ENCODE measurements at places on chromosomes 5 and 9.
A peak's percentile ranks its signal among the peaks of the same experiment; 100 is the strongest.

DNA sequence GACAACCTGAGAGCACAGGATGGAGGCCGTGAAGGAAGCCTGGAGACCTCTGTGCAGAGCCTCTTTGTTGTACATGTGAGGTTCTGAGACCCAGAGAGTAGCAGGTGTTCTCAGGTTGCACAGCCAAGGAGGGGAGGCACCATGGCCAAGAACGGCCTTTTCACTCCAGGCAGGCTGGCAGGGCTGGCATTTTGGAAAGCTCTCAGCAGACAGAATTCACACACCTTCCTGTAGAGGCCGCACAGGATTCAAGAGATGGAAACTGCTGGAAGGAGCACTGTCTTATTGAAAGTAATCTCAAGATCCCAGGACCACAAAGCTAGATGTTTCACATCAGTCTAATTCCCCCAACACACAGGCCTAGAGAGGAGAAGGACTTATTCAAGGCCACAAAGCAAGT lies 52.8 kb upstream of the XPA start:
- DNase-seq, result no peak

DNA sequence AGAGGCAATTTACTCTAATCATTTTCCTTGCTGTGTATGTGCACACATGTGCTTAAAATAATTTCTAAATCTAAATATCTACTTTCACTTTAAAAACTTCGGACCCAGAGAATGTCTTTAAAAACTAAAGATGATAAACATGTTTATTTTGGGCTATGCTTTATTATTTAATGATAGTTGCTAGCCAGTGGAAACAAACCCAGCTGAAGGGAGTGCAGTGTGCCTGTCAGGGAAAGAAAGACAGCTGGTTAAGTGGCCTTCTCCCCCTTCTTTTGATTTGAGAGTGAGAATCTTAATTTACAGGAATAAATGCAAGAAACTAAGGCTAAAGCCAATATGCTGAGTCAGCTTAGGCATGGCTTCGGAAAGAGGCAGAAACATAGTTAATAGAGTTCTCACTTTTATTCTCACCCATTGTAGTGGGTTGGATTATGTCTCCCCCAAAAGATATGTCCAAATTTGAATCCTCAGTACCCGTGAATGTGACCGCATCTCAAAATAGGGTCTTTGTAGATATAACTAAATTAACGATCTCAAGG lies 111.4 kb downstream of the DCP2 start:
- DNase-seq, result no peak

GRCh38 chr9:106717686-106718085 lies 145.3 kb upstream of the ZNF462 start:
- DNase-seq, result no peak

- no peak for DNase-seq
Observed at GRCh38 chr5:135660826-135661575, 82.2 kb upstream of the CXCL14 start.

DNA sequence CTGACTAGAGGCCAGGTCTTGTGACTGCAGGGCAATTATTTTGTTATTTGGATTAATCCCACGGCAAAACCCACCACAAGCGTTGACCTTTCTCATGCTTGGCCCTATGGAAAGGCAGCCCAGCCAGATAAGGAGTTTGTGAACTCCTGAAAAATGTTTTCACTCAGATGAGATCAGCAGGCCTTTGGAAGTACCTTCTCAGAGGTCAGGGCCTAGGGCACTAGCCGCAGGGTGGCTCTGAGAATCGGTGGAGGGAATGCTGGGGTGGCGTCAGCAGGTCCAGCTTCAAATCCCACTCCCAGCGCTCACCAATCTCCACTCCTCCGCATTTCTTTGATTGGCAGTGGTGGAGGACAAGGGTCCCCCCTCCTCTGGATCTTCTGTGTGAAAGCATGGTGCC lies 194.4 kb downstream of the GADD45G start:
- no peak for DNase-seq

DNA sequence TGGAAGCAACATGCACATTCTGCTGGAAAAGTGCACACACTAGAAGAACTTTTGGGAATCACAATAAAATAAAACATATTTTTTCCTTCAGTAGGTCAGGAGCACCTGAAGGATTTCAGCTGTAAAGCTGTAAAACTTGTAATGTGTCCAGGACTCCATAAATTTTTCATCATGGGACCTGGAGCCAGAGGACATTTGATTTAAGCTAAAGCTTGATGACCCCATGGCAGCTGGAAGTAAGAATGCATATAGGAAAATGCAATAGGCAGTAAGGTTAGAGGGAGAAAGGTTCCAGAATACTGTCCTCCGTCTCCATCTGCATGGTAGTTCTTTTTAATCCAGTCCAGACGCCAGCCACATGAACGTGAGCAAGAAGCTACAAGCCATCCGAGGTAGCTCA lies 166.0 kb downstream of the ADAMTSL1 start:
- no peak for DNase-seq

DNA sequence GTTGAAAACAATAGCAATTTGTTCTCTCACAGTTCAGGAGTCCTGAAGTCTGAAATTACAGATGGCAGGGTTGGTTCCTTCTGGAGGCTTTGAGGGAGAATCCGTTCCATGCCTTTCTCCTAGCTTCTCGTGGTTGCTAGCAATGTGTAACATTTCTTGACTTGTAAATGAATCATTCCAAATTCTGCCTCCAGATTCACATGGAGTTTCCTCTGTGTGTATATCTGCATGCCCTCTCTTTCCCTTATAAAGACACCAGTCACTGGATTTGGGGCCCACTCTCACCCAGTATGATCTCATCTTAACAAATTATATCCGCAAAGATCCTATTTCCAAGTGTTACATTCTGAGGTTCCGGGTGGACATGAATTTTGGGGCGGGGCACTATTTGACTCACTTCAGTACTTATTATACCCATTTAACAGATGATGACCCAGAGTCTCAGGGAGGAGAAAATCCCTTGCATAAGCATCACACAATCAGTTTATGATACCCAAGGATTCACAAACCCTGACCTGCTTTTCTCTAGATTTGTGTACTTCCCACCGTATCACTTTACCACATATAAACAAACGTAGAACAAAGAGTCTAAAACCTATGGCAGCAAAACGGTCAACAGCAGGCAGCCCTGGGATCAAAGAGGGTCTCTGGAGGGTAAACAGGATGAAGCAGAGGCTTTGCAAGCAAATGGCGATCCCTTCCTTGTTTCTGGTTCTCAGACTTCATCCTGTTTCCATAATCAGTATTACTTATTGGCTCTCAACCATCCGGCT lies 93.7 kb downstream of the C9orf152 start:
- no peak for DNase-seq

DNA sequence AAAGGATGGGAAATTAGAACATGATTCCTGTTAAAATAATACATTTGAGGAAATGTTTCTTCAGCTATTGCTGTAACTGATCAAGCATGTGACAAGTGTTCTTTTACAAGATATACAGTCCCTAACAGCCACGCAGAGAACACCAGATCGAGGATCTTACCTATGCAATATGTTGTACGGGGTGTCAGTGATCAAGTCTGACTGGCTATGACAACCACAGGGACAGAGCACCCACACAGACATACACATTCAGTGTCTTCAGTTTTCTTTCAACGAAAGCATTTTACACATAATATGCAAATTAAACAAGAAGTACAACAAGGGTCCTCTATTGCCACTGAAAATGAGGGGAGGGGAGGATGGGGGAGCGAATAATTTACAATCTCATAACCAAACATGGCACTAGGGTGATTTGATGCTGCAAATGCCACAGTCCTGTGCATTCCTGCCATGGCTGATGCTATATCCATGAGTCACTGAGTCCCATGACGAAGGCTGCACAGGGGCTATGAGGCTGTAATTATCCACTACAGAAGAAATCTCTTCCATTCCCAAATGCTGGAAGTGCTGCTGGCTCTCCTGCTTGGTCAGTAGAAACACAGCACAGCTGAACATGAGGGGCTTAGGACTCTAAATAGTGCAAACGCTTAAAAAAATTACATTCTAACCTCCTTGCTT lies 118.2 kb downstream of the KLHL3 start:
- no peak for DNase-seq

GRCh38 chr5:139696894-139697658 lies 48.9 kb downstream of the CXXC5 start:
- DNase-seq, result no peak

GRCh38 chr9:134833294-134833880 lies 47.2 kb upstream of the FCN2 start:
- DNase-seq, result no peak

- no peak for DNase-seq
Observed at GRCh38 chr5:82106756-82107155, 134.9 kb downstream of the ATG10 start.

GRCh38 chr5:115169487-115170133 lies at the start of gene TRIM36:
TSS of gene TRIM36 (minus strand) at chr5:115169908. CDS start at chr5:115169634, 274 bp downstream.
- peak; percentile 72 for DNase-seq

DNA sequence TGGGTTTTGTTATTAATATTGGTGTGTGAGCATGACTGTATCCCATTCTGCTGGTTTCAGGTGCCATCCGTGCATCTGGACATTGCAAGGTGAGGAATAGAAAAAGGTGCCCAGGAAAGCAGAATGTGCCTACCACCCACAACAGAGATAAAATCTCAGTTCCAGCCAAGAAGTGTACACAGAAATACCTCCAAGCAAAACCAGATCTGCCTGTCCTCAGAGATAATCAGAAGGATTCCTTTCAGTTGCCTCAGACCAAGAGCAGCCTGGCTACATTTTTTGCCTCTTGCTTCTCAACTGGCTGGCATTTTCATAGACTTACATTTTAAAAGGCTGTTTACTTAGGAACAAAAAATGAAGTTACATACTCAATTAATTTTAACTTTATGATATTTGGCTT lies 12.1 kb upstream of the ABLIM3 start:
- DNase-seq, result no peak

GRCh38 chr9:114733816-114734215 lies 51.8 kb upstream of the TEX48 start:
- no peak for DNase-seq

DNA sequence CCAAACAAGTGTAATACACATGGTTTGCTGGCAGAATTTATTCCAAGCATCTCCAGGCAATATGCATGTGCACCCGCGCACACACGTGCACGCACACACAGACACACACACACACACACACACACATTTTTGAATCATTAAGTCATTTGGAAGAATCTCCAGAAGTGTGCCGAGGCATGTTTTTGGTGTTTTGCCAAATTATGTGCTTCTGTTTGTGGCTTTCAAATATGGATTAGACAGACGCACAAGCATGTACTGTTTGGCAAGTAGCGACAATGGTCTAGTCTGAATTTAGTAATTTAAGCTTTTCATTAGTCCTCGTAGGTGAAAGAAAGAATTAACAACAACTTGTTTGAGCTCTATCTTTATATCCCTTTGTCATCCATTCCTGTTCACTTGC lies 36.7 kb downstream of the NFIB start:
- DNase-seq, result no peak

DNA sequence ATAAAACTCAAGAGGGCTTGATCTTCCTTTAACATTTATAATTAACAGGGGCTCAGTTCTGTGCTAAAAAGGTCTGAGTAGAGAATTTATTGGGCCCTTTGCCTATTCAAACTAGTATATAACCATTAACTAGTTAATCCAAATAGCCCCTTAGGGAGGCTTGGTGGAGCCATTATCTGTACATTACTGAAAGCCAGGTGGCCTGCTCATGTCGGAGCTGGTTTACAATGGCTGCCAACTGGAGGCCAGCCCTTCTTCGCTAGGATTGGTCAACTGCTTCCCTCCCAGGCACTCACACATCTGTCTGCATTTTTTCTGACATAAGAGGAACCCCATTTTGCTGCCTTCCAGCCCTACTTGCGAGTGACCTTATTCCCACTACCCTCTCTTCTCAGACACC lies 30.4 kb upstream of the NDFIP1 start:
- no peak for DNase-seq

GRCh38 chr5:157827423-157827822 lies 31.5 kb downstream of the CLINT1 start:
- no peak for DNase-seq

DNA sequence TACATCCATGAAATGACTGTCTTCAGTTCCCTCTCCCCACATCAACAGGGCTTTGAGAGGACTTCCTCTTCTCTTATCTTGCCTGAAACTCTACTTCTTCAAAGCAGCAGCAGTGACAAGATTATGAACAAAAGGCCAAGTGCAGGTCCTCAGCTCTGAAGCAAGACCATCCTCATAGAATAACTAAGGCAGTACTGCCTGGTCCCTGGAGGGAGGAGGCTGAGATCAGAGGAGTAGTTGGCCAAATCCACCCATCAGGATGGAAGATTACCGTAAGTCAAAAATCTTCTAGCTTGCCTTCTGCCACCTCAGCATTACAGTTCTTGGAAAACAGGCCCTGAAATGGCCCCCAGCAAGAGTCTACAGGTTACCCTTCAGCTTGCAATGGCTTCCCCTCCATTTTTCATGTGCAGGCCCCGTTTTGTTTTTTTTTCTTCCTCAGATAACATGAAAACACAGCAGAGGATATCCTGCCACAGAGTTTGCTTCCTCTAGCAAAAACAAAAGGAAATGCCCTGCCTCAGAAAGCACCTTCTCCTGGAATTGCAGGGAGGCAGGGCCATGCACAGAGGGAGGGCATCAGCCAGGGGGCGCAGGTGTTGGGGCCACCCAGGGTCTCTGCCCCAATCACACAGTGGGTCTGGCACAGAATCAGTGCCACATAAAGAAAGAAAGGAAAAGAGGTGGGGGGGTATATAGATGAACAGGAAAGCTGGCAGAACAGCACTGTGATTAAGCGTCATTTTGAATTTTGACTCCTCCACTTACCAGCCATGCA lies 40.0 kb downstream of the KLHL3 start:
- DNase-seq, result peak; percentile 0

DNA sequence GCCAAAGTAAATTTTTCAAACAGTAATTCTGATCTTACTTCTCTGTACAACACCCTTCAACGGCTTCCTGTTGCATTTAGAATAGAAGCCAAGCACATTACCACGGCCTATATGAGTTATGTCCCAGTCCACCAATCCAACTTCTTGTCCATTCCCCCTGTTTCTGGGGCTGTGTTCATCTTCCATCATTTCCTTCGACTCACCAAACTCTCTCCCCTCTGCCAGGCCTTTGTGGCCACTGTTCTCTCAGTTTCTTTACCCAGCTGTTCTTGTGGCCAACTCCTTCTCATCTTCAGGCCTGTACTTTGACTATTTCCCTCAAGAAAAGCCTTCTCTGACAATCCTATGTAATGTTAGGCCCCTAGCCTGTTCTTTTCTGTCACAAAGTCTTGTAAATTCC lies 259.4 kb upstream of the EFNA5 start:
- DNase-seq, result no peak

DNA sequence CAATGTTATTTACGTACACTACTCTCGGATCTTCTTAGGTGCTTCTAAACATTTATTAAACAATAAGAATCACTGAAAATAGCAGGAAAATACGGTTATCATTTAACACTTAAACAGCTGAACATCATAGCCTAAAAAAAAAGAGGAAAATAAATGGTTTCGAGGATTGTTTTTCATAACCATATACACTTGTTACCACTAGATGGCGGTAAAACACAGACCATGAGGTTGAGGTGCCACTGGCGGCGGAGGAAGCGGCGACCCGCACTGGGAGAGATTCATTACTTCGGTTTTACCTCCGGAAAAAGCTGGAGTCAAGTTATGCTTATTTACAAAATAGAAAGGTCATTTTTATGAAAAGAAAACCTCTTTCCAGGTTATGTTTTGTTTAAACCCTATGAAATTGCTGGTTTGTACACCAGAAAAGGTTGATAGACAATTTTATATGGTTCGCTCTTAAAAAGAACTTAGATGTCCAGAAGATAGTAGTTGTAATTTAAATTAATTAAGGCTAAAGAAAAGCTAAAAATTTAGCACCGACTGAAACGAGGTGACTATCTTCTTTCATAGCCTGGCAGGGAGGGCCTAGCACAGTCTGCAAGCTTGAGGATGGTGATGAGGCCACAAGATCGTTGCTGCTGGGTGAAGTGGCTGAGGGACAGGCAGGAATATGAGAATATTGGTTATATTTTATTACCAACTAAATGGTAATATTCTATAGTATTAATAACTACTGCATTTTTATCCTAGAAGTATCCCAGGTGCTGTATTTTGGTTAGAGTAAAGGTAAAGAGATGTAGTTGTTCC lies 605.7 kb downstream of the RAB3C start:
- peak; percentile 44 for DNase-seq

Data from T-helper 9 cell (primary cell).